NCI-H2107 (cell line): ENCODE measurements at places on chromosomes 7 and 10.

GRCh38 chr10:126525326-126525725 lies 137.0 kb upstream of the ADAM12 start:
- no peak for DNase-seq

DNA sequence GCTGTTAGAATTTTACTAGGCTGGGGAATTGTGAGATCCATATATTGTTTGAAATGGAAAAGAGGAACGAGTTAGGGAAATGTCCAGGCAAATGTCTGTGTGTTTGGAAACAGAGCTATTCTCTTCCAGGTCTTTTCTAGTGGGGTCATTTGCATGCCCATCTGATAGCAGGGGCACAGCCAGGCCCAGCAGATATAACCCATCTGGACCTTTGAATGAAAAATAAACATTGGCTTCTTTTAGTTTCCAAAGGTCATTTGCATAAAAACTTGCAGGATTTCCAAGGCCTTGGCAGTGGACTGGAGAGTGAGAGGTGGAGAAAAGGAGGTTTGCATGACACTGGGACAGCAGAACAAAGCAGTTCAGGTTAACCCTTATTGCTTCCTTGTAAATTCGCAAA lies 188.0 kb upstream of the GPR26 start:
- DNase-seq = no peak

- DNase-seq = no peak
Observed at GRCh38 chr7:91759205-91759863, 121.2 kb downstream of the MTERF1 start.

- no peak for DNase-seq
Observed at GRCh38 chr10:60739558-60739957, 38.7 kb upstream of the CDK1 start.

DNA sequence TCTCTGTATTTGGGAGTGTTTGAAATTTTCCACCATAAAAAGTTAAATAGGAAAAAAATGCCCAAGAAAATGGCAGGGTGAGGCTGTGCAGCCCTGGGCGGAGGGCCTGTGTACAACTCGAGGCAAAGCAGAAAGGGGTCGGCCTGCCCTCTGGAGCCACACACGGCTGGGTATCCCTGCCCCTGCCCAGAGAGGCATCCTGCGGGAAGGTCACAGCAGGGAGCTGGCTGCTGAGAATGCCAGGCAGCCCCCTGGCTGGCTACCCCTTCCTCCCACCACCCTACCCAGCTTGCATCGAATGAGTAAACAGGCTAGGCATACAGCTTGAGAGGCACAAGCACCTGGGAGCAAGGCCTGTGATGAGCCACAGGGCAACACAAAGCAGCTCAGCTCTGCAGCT lies 46.1 kb downstream of the CAMK2B start:
- DNase-seq = no peak

GRCh38 chr7:151482883-151483710 lies 36.6 kb downstream of the RHEB start:
- no peak for DNase-seq

GRCh38 chr7:110719741-110720140 lies 371.2 kb upstream of the LRRN3 start:
- DNase-seq = no peak

DNA sequence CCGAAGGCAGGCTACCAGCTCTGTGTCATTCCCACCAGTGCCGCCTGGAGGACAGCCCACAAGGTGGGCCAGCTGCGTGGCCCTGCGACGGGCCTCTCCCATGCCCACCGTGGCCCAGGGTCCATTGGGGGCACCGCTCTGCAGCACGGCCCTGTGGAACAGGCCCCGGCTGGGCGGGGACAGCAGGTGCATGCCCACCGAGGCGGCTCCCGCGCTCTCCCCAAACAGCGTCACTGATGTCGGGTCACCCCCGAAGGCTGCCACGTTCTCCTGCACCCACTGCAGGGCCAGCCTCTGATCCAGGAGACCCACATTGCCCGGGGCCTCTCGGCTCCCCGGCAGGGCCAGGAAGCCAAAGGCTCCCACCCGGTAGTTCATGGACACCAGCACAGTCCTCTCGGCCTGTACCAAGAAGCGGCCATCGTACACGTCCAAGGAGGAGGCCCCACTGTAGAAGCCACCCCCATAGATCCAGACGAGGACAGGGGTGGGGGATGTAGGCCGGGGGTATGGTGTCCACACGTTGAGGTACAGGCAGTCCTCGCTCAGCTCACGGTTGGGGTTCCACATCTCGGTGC lies 2.3 kb downstream of the ACHE start:
- no peak for DNase-seq

DNA sequence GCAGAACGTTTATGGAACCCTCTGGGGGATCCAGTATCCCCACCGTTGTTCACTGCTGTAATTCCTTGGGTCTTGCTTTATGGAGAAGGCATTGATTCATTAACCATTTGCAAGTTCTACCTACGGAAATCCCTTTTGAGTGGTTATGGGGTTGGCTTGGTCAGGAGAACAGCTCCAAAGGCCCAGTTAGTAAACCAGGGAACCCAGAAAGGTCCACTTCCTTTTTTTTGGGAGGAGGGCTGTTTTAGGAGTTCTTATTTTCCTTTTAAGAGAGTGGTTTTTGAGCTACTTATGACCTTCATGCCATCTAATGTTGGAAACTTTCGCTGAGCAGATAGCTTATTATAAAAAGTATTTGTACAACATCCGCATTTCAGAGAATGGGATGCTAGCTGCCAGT lies 1.3 kb downstream of the POR start:
- DNase-seq = no peak

GRCh38 chr7:2922866-2923265 lies 78.8 kb upstream of the GNA12 start:
- no peak for DNase-seq

DNA sequence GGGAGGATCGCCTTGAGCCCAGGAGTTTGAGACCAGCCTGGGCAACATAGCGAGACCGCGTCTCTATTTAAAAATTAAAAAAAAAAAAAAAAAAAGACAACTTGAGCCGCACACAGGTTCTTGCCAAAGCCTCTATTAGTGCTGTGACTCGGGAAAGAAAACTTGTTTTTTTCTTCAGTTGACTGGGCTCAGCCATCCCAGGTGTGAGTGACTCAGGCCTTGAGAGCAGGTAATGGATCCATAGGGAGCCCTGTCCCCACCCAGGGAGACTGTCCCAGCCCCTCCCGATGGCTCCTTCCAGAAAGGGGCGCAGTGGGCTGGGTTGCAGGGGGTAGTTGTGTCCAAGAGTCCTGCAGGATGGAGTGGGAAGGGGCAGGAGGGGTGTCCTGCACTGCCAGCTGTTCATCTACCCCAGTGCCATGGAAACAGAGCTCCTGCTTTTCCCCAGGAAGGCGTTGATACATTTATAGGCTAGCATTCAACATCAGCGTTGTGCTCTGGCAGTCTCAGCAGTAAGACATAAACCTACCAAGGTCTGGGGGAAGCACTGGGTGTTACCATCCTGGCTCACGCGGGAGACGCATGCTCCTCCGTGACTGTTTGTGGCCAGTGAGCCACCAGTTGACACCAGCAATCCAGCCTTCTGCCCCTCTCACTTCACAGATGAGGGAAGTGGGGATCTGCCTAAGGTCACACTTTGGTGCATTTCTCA lies 126.6 kb downstream of the CUX1 start:
- DNase-seq = no peak

GRCh38 chr7:39696631-39697030 lies 73.3 kb downstream of the RALA start:
- no peak for DNase-seq

- no peak for DNase-seq
Observed at GRCh38 chr10:99467236-99467999, 37.0 kb upstream of the GOT1 start.

DNA sequence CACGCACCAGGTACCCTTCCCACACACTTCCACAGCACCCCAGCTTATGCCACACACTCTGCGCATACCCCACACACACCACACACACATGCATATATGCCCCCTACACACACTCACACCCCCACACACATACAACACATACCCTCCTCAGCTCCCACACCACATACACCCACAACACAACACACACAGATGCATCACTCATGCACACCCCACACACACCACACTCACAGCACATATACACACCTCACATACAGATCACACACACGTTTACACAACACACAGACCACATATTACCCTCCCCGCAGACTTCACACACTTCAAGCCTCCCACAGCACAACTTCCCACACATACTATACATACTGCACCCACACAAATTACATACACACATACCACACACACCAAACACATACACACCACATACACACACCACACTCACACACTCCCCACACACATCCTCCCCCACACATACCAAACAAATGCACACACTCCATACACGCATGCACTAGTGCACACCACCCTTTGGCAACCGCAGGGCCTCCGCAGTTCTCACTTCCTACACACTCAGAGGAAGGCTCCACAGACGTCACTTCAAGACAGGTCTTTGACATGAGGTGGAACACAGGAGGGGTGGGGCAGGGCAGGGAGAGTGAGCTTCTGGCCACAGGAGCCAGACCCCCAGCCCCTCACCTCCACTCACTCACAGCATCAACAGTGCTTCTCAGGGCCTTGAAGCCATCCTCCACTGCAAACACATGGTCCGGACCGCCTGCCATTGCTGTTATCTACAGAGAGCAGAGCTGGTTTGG lies 18.5 kb upstream of the ANTXRL start:
- DNase-seq = no peak

- no peak for DNase-seq
Observed at GRCh38 chr10:96529634-96530279, 16.0 kb upstream of the TLL2 start.

DNA sequence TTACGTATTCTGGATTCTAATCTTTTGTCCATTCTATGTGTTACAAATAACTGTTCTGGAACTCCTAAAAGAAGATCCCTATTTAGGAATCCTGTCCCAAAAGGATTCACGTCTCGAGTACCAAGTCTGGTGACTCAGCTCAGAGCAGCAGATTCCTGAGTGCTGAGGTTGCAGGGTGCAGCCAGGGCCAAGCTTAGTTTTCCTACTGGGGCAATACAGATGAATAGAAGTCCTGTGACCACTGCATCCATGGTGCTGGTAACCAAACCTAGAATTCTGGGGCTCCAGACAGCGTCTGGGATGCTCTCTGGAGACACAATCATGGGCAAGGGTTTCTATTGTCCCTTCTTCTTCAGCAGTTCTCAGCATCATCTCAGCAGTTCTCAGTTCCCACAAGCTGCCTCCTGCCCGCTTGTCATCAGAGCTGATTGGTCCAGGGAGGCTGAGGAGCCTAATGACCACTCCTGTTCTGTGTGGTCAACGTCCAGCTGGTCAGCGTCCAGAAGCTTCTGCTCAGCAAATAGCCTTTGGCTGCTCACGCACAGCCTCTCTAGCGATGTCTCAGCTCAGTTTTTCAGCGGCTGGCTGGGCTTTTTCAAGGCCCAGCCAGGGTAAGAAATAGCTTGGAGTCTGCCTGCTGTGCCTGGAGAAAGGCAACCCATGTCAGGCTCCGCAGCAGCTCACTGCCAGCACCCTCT lies 50.4 kb upstream of the C7orf33 start:
- DNase-seq = no peak

DNA sequence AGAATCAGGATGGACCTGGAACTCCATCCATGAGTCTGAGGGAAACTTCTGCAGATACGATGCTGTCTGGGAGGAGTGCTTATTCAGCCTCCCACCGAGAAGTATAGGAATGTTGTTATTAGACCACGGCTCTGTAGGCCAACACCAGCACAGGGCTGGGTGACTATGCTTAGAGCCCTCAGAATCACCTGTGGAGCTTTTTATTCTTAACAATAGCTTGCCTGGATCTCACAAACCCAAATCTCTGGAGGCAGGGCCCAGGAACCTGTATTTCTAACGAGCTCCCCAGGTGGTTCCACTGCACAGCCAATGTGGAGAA lies 55.6 kb upstream of the ARID5B start:
- DNase-seq = no peak

- peak; percentile 28 for DNase-seq
Observed at GRCh38 chr7:2913760-2914387, 69.8 kb upstream of the GNA12 start.

GRCh38 chr10:11750420-11750819 lies 8.2 kb downstream of the ECHDC3 start:
- no peak for DNase-seq

- no peak for DNase-seq
Observed at GRCh38 chr10:113335592-113335991, 217.3 kb upstream of the HABP2 start.

- no peak for DNase-seq
Observed at GRCh38 chr10:79133416-79133815, 64.7 kb downstream of the ZMIZ1 start.

DNA sequence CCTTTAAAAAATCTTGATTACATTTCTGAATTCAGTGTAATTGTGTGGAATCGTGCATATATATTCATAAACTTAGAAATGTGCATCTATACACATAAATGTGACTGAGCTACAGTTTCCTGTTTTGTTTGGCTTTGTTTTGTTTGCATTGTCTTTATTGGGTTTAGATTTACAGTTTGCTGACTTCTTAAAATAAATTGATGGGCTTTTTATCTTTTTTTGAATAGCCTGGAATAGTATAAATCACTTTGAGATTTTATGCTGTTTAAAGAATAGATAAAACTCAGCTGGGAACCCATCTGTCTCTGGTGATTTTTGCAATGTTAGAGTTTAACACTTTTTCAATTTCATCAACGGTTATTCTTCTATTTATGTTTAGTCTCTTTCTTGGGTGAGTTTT lies 21.2 kb upstream of the BRAF start:
- DNase-seq = no peak

- DNase-seq = no peak
Observed at GRCh38 chr7:94973844-94974243, 66.5 kb downstream of the PPP1R9A start.

DNA sequence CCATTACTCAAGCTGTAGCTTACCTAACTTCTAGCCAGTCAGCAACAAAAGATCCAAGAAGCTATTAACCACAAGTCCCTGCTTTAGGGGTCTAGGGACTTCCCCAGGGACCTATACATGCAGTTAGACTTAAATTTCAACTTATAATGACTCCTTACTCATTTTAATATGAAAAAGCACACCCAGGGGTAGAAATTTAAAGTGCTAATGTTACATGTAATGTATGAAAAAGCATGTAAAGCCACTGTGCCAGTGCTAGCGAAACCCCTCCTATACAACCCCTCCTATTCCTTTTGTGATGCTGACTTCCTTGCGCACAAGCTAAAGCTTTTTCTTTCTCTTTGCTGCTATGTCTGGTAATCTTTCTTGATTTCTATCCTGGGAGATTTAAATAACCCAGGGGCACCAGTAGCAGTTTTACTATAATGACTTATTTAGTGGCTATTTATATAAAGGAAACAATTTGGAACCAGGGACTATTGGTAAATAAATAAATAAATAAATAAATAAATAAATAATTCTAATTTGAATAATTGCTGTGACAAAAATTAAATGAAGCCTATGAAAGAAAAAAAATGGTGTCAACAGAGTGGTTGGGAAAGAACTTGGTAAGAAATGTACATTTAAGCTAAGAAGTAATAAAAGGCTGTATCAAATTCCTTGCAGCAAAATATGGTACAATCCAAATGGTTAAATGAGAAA lies 110.5 kb upstream of the MAGI2 start:
- DNase-seq = no peak

GRCh38 chr10:71629131-71629530 lies 90.4 kb downstream of the C10orf105 start:
- DNase-seq = no peak

DNA sequence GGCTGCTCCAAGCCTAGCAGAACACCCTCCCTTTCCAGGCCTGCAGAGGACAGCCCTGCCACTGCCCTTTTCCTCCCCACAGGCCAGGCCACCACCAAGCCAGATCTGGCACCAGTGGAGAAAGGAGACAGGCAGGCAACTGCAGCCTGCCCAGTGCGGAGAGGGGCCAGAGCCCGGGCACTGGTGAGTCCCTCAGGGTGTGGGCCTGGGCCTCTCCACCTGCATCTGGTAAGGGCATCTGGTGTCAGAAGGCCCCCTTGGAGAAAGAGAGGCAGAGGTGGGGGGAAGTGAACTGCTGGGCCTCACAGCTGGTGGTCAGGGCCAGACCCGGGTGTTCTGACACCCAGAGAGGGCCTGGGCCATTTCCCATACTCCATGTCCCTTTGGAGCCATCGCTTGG lies 27.9 kb downstream of the ZNF783 start:
- DNase-seq = no peak
